ENCODE measurements at places on chromosomes 11 and 22. TPM values are rescaled to one million over a fixed set of nuclear protein-coding genes. Genes with fewer than 3 reads are reported as not detected.

The TRIM29 gene
- not detected for total RNA-seq

The MRGPRX3 gene
- not detected for total RNA-seq

The MS4A15 gene
- not detected for total RNA-seq

DNA sequence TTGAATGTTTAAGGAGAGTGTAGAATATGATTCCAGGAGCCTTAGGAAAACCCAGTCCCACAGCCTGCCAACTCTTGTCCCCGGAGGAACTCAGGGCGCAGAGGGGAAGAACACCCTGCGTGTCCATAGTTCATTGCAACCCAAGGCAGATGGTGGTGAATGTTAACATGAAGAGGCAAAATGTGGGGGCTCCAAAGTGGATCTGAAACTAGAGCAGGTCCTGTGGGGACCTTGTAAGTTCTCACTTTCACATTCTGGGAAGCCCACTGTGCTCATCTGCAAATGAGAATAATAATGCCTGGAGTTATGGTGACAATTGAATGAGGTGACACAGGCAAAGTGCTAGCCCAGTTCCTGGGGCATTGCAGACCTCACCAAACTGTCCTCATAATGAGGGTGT lies 201.1 kb downstream of the DBX1 start:
- no peak for DNase-seq

DNA sequence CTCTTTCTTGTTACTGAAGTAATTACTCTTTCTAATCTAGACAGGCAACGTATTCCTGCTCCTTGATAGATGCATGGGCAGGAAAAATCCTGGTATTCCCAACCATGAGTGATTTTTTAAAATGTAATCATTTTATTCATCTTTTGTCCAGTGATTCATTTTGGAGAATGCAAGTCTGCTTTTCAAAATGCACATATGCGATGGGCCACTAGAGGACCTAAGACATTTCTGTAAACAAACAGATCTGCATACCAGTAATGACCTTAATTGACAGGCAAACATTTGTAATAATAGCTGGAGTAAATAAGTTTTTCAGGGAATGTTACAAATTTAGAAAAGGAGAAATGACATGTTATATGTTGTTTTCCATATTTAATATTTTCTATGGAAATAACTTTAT lies 1167.6 kb downstream of the JRKL start:
- no peak for DNase-seq

DNA sequence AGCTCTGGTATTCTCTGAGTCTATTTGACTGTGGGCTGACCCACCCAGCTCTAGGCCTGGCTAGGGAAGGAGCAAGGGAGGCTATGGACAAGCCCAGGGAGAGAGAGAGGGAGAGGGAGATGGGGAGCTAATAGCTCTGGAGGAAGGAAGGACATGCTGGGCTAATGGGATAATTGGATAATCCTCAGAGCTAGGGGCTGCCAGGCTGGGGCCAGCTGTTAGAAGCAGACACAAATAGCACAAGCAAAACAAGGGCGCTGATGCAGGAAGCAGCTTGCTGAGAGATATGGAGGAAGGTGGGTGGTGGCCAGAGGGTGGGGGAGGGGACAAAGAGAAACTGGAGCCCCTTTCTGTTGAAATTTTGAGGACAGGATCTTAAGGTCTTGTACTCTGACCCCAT lies 23.2 kb downstream of the ADORA2A start:
- no peak for DNase-seq

DNA sequence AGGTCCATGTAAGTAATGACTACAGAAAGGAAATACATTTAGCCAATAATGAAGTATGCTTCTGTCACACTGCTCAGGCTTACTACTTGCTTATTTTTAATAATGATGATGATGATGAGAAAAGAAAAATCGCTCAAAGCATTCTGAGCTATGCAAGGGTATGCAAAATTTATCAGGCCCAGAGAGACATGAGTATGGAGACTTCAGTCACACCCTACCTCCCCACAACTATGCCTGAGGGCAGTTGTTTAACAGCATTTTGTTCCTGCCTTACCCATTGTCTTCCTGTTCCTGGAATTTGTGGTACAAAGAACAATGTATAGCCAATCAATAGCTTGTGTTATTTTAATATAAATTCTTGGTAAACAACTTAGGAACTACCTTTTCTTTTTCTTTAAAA lies 232.6 kb upstream of the ZBED5 start:
- no peak for DNase-seq

GRCh38 chr11:134224710-134225664 lies 516 bp downstream of the VPS26B start:
- peak; percentile 42 for DNase-seq

All from frontal cortex (tissue), 4 donors.